ENCODE measurements at places on chromosomes 5 and 9. TPM values are rescaled to one million over a fixed set of nuclear protein-coding genes. Genes with fewer than 3 reads are reported as not detected.

DNA sequence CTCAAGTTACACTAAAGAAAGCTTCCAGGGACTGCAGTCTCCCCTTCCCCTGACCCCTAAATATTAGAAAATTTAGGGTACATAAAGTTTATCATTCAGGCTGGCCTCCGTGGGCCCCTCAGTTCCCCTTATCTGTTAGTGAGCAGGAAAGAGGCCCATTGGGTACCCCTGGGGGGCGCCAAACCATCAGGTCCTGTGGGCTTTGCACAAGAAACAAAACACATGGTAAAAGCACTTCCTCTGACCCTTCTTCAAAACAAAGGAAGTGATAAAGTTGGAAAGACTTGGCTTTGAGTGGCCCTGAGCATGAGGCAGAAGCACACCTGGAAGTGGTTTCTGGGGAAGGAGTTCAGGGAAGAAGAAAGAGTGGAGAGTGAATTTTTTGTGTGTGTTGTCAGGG, 213.0 kb downstream of the SMARCA2 start:
- no peak overlapping the region for H3K27ac ChIP-seq
- H3K27me3 ChIP-seq: no peaks in the 10 kb centered on the region
- no peaks in the 10 kb centered on the region for H3K4me1 ChIP-seq

DNA sequence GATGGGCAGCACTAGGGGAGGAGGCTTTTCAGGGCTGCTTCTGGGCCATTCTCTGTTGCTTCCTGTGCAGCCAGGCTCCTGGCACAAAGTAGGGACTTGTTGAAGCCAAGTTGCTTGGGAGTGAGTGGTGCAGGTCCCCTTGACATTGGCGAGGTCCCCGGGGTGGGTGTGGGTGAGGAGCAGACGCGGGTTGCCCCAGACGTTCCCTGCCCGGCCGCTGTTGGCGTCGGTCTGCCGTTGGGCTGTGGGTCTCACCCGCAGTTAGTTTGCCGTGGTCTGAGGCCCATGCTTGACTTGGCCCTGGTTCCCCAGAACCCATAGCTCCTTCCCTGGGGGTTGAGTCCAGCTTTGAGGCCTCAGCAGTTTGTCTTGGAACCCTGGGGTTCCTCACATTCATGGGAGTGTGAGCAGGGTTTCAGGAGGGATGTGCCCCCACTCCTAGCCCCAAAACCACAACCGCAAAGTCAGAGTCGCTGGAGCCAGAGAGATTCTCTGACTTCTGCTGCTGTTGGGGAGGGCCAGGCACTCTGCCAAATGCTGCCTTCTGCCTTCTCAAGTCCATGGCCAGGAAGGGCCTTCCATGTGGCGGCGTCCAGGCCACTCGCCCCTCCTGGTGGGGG, 77.5 kb downstream of the RXRA start:
- no peaks in the 10 kb centered on the region for H3K36me3 ChIP-seq
- peaks cover 54% of the 10 kb centered on the region for H3K4me1 ChIP-seq
- no peak overlapping the region for H3K4me3 ChIP-seq
- peak; percentile 60 for DNase-seq
- H3K27me3 ChIP-seq: no peaks in the 10 kb centered on the region
- H3K27ac ChIP-seq: no peak overlapping the region

GRCh38 chr5:145072889-145073288, 762.3 kb downstream of the PRELID2 start:
- no peak for DNase-seq
- no peaks in the 10 kb centered on the region for H3K36me3 ChIP-seq
- H3K27ac ChIP-seq: no peak overlapping the region
- H3K4me3 ChIP-seq: no peak overlapping the region

DNA sequence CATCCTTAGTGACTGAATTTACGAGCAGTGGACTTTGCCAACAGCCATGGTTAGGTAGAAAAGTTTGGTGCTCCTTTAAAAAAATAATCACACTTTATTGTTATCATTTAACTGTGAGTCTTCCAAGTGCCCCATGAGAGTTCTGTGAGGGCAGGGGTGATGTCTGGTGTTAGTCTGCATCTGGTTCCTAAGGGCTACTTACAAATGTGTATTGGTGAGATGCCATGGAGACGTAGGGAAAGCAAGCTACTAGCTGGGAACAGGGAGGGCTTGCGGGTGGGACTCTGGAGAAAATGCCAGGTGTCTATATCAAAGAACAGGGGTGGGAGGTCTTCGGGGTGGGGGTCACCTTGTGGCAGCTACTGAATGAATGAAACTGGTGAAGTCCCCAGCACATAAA, 47.1 kb upstream of the EBF1 start:
- no peaks in the 10 kb centered on the region for H3K36me3 ChIP-seq
- no peak for DNase-seq
- H3K4me3 ChIP-seq: no peak overlapping the region
- H3K4me1 ChIP-seq: no peaks in the 10 kb centered on the region
- H3K27ac ChIP-seq: no peak overlapping the region
- H3K27me3 ChIP-seq: no peaks in the 10 kb centered on the region

DNA sequence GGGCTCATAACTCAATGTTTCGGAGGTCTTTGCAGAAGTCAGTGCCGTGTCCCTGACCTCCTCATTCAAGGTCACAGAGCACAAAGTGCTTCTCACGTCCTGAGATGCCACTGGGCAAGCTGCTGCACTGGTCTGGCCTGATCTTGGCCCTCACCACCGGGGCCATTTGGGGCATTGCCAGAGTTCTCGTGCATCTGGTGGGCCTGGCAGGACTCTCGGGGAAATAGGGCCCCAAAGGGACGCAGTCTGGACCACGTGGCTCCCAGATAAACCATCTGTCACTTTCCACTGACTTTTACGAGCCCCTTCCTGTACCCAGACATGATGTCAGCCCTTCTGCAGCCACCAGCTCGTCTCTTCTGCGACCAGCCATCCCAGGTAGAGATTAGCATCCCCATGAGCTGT, 54.8 kb downstream of the HRH2 start:
- H3K27me3 ChIP-seq: no peaks in the 10 kb centered on the region
- H3K27ac ChIP-seq: no peak overlapping the region
- no peaks in the 10 kb centered on the region for H3K36me3 ChIP-seq

Gene KCNV2
- not detected for total RNA-seq

Gene GPR150
- total RNA-seq: 0.26 TPM

Gene CER1
- not detected for total RNA-seq

All from CD8-positive, alpha-beta memory T cell (primary cell).